ENCODE measurements at places on chromosomes 4 and X. TPM values are rescaled to one million over a fixed set of nuclear protein-coding genes. Genes with fewer than 3 reads are reported as not detected.

TRMT44 gene
- 28.2 TPM for total RNA-seq

TLL1 gene
- total RNA-seq, result 4.3 TPM

DNA sequence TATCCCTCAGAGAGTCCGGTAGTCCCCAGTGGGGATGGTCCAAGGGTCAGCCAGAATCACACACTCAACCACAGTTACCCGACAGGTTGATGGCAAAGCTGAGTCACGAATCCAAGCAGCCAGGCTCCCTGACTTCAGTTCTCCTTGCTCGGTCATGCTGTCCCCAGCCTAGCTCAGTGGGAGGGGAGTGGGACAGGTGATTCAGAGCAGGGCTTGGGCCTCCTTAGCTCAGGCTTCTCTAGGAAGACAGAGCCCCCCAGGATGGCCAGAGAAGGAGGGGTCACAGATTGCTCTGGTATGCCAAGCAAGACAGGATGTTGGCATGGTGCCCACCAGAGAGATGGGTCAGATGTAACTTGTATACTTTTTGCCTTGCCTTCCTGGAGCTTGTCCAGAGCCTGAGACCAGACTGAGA, 66.5 kb downstream of the EFNB1 start:
- H3K36me3 ChIP-seq, result no peaks in the 10 kb centered on the region
- DNase-seq, result peak; percentile 52
- peak overlapping the region; percentile 77 for H3K27ac ChIP-seq
- H3K27me3 ChIP-seq, result peaks cover 56% of the 10 kb centered on the region
- peak overlapping the region; percentile 48 for H3K4me3 ChIP-seq

- no peaks in the 10 kb centered on the region for H3K36me3 ChIP-seq
- no peaks in the 10 kb centered on the region for H3K4me1 ChIP-seq
- DNase-seq, result no peak
These were observed 1869.7 kb downstream of the STIM2 start for GRCh38 chr4:28730304-28730703.

- H3K27me3 ChIP-seq, result peaks cover 14% of the 10 kb centered on the region
These were observed 45.4 kb downstream of the CXorf58 start for GRCh38 chrX:23952984-23953907.

DNA sequence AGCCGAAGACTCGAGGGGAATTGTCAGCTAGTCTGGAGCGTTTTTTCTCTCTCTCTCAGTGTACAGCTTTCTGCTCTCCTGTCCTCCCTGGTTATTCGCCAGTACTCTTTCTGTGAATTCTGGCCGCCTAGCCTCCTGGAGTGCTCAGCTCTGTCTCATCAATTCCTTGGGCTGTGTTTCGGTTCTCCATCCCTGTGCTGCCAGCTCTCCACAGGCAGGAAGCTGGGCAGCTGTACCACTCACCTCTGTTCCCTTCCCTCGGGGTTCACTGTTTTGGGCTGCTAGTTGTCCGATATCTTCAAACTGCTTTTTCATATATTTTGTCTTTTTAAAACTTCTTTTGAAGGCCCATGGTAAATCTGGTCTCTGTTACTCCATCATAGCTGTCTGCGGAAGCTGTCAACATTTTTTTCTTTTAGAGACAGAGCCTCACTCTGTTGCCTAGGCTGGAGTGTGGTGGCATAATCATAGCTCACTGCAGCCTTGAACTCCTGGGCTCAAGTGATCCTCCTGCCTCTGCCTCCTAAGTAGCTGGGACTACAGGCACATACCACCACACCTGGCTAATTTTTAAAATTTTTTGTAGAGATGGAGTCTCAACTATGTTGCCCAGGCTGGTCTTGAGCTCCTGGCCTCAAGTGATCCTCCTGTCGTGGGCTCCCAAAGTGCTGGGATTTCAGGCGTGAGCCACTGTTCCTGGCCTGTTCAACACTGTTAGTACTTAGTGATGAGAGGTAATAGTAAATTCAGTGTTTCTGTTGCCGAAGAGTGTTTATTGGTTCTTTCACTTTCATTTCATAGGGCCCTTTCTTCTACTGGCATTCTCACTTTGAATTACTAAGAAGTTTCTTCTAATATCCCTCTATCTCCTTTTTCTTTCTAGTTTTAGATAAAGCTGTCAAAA, 18.6 kb downstream of the ZCCHC4 start:
- H3K4me3 ChIP-seq, result no peak overlapping the region
- no peaks in the 10 kb centered on the region for H3K36me3 ChIP-seq
- H3K27ac ChIP-seq, result no peak overlapping the region

DNA sequence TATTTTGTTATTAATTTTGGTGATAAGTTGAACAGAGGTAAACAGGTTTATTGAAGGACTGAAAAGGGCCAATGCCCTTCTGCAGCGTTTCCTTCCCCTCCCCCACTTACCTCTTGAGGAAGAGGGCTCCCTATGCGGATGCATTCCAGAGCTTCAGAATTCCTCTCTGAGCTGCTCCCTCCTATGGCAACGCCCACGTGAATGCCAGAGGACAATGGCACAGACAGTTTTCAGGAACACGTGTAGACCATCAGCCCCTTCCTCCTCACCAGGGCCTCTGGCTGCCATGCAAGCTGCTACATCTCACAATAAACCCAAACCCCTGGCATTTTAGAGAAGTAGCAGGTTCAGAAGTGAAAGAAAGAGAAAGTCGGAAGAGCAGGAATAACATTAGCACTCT, 127.9 kb downstream of the CHRDL1 start:
- H3K4me1 ChIP-seq, result no peaks in the 10 kb centered on the region
- DNase-seq, result no peak
- no peak overlapping the region for H3K27ac ChIP-seq
- no peaks in the 10 kb centered on the region for H3K36me3 ChIP-seq
- H3K27me3 ChIP-seq, result peaks cover 29% of the 10 kb centered on the region
